ENCODE measurements at places on chromosomes 4 and X. TPM values are rescaled to one million over a fixed set of nuclear protein-coding genes. Genes with fewer than 3 reads are reported as not detected.

Gene STATH
- total RNA-seq: not detected

Gene FAM9C
- total RNA-seq: not detected

Gene ITIH6
- not detected for total RNA-seq

Gene CCDC149
- 11.6 TPM for total RNA-seq

Gene IBSP
- not detected for total RNA-seq

Gene GRPEL1
- total RNA-seq: 24.6 TPM

Gene TEX11
- 0.15 TPM for total RNA-seq

Gene ART3
- not detected for total RNA-seq

Gene IL15
- total RNA-seq: 6.5 TPM

Gene ATP10D
- total RNA-seq: 25.3 TPM

Gene RASSF6
- under 0.01 TPM for total RNA-seq

Gene NDP
- total RNA-seq: 0.17 TPM

Gene PACRGL
- total RNA-seq: 25.6 TPM

Gene TBX22
- not detected for total RNA-seq

Gene UGT2B15
- not detected for total RNA-seq

Gene SERPINA7
- total RNA-seq: not detected

Gene ABCG2
- total RNA-seq: 1.0 TPM

Gene RPL9
- total RNA-seq: 2,851 TPM

Gene ARHGAP36
- total RNA-seq: not detected

Gene FGFBP1
- total RNA-seq: not detected

Gene KLF8
- total RNA-seq: 2.8 TPM

Gene SORBS2
- not detected for total RNA-seq

Gene TREX2
- total RNA-seq: 1.7 TPM

Gene ARHGAP10
- total RNA-seq: 38.2 TPM

Gene SPANXC
- total RNA-seq: not detected

Gene FGF5
- 24.7 TPM for total RNA-seq

Gene DBET
- not detected for total RNA-seq

Gene PITX2
- 0.99 TPM for total RNA-seq

Gene TMSB15A
- 10.2 TPM for total RNA-seq

Gene SPARCL1
- 1.2 TPM for total RNA-seq

Gene CXCL10
- 1.8 TPM for total RNA-seq

Gene UCP1
- total RNA-seq: not detected

Gene MAOA
- total RNA-seq: 15.0 TPM

Gene CT45A10
- not detected for total RNA-seq

Gene ANOS1
- total RNA-seq: not detected

Gene TLR10
- total RNA-seq: 0.15 TPM

Gene ZFYVE28
- total RNA-seq: 23.3 TPM

Gene PARM1
- not detected for total RNA-seq

Gene AMTN
- not detected for total RNA-seq

Gene SLC39A8
- total RNA-seq: 9.3 TPM

Gene CSAG2
- total RNA-seq: not detected

Gene PABPC1L2B
- total RNA-seq: not detected

Gene CSAG3
- total RNA-seq: not detected

Gene KLB
- not detected for total RNA-seq

Gene DRD5
- total RNA-seq: not detected

Gene LRBA
- total RNA-seq: 45.0 TPM

Gene CCDC110
- 2.5 TPM for total RNA-seq

Gene NALF2
- not detected for total RNA-seq

Gene SEPSECS
- 13.1 TPM for total RNA-seq
